ENCODE measurements at places on chromosomes 6 and 20.
A peak's percentile ranks its signal among the peaks of the same experiment; 100 is the strongest.

DNA sequence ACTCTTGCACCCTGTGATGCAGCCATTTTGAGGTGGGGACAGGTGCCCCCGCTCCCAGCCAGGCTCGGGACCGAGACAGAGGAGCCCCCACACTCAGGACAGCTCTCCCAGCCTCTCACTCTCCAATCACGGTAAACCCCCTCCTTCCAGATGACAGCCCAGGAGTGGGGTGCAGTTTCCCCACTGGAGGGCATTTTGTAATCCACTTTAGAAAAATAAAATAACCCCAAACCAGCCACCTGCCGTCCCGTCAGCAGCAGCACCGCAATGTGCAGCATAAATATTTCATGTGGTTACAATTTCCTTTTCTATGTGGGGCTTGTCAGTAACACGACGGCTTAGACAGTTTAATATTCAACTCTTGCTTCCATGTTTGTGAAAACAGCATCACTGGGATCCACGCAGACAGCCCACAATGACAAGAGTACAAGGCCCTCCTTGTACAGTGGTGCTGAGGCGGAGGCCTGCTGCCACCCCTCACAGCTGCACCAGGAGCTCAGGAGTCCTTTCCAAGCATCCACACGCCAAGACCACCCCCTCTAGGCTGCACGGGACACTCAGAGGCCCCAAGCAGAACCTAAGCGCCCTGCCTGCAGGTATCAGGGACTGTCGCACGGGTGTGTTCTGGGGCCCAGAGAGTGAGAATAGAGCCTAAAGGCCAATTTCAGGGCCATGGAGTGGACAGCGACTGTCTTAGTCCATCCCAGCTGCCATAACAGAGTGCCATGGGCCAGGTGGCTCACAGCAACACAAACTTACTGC, 116.7 kb downstream of the JPH2 start:
- H3K4me1 ChIP-seq = peaks cover 44% of the 10 kb centered on the region
- DNase-seq = peak; percentile 35

DNA sequence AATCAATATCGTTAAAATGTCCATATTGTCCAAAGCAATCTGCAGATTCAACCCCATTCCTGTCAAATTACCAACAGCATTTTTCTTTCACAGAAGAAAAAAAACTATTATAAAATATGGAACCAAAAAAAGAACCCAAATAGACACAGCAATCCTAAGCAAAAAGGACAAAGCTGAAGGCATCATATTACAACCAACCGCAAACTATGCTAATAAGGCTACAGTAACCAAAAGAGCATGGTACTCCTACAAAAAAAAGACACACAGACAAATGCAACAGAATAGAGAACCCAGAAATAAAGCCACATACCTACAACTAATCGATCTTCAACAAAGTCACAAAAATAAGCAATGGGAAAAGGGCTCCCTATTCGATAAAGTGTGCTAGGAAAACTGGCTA, 49.2 kb downstream of the RNGTT start:
- H3K27me3 ChIP-seq = no peaks in the 10 kb centered on the region
- peaks cover 56% of the 10 kb centered on the region for H3K4me1 ChIP-seq
- no peak for DNase-seq
- H3K27ac ChIP-seq = no peak overlapping the region
- H3K36me3 ChIP-seq = peaks cover 1% of the 10 kb centered on the region
- no peak overlapping the region for H3K4me3 ChIP-seq

DNA sequence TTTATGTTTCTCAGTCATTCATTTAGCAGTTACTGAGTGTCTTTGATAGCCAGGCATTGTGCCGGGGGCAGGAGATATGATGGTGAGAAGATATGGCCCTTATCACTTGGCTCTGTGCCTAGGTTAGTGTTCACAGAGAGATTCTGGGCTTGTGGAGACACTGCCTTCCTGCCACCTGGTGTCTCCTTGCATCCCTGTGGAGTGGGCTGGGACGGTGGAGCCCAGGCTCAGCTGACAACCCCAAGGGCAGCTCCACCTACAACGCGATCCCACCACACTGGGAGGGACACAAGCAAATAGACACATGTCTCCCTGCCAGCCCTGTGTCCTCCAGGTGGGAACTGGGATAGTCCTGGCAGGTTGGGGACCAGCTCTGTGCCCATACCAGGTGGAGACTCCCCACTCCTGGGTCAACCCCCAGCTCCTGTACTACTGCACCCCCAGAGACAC, 30.3 kb upstream of the VEGFA start:
- H3K4me1 ChIP-seq = peaks cover under 1% of the 10 kb centered on the region
- H3K36me3 ChIP-seq = peaks cover 2% of the 10 kb centered on the region
- no peak overlapping the region for H3K27ac ChIP-seq
- H3K4me3 ChIP-seq = no peak overlapping the region
- no peak for DNase-seq

DNA sequence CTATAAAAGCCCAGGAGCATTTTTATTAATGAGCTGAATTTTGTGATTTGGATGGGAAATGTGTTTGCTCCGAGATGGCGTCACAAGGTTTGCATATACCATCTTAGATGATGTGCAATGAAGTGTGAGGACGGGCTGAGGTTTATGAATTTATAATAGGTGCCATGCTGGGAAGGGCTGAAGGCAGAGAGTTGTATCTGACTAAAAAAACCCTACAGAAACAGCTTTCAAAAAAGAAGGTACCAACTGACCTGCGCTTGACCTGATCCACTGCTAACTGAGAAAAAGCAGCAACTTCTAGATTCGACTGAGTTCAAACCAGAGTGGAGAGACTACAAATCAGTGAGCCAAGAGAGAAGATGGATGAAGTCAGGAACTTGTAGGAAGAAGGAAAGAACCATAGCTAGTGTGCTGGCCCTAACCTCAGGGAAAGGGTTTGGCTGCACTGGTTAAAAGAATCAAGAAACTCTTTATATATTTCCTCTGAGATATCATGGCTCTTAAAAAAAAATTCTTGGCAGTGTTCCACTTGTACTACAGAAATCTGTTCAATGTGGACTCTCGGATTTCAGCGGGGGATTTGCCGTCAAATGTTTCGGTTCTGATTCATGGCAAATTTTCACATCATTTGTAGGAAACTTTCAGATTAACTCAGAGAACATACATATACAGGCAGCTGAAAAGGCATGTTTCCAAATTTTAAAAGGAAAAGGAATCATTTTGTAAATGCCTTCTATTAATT, 56.5 kb upstream of the HDGFL1 start:
- H3K36me3 ChIP-seq = no peaks in the 10 kb centered on the region
- no peaks in the 10 kb centered on the region for H3K27me3 ChIP-seq
- DNase-seq = no peak
- H3K4me1 ChIP-seq = no peaks in the 10 kb centered on the region
- no peak overlapping the region for H3K27ac ChIP-seq
- H3K4me3 ChIP-seq = no peak overlapping the region

GRCh38 chr6:81606965-81607381, 145.5 kb downstream of the TENT5A start:
- H3K27me3 ChIP-seq = no peaks in the 10 kb centered on the region
- H3K36me3 ChIP-seq = peaks cover 2% of the 10 kb centered on the region
- H3K4me1 ChIP-seq = no peaks in the 10 kb centered on the region
- H3K4me3 ChIP-seq = no peak overlapping the region
- H3K27ac ChIP-seq = no peak overlapping the region
- no peak for DNase-seq

GRCh38 chr6:148984531-148985056, 237.8 kb downstream of the UST start:
- no peak for DNase-seq
- no peaks in the 10 kb centered on the region for H3K27me3 ChIP-seq
- H3K36me3 ChIP-seq = peaks cover 4% of the 10 kb centered on the region
- H3K27ac ChIP-seq = no peak overlapping the region
- no peak overlapping the region for H3K4me3 ChIP-seq

DNA sequence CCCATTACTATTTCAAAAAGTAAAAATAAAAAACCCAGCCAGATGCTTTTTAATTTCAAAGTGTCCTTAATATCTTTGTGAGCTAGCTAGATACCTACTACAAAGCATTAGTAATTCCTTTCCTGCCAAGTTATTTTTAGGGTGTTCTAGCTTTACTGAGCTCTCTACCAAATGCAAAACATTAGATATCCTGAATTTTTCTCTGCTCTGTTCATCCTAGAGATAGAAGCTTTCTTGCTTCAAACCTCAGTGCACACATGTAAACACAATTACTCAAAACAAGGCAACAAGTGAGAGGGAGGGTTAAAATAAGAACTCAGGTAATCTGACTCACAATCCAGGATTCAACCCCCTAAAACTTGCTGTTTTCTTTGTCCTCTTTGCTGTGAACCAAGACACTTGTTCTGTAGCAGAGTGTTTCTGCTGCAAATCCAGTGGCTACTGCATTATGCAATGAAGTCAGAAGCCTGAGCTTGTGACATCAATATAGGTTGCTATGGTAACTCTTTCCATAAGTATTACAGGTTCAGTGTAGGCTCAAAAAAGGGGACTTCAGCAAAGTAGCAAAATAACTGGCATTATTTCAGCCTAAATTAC, 72.6 kb upstream of the STXBP5 start:
- H3K4me1 ChIP-seq = no peaks in the 10 kb centered on the region
- peaks cover 31% of the 10 kb centered on the region for H3K27me3 ChIP-seq
- no peak overlapping the region for H3K4me3 ChIP-seq
- H3K36me3 ChIP-seq = no peaks in the 10 kb centered on the region

GRCh38 chr20:1671891-1672669, 14.5 kb upstream of the SIRPG start:
- H3K4me3 ChIP-seq = peak overlapping the region; percentile 49
- H3K27ac ChIP-seq = peak overlapping the region; percentile 82
- DNase-seq = no peak
- H3K36me3 ChIP-seq = no peaks in the 10 kb centered on the region

DNA sequence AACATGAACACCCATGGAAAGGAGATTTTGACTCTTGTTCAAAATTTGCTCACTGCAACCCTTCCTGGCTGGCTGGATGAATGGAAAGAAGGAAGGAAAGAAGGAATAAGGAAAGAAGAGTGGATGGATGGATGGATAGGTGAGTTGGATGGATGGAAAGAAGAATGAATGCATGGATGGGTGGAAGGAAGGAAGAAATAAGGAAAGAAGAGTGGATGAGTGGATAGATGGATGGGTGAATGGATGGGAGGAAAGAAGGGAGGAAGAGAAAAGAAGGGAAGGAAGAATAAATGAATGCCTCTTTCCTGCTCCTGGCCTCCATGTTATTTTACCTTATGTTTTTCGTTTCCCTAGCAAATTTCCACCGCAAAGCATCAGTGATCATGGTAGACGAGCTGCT, 74.2 kb upstream of the RIN2 start:
- peaks cover 16% of the 10 kb centered on the region for H3K27me3 ChIP-seq
- DNase-seq = no peak

DNA sequence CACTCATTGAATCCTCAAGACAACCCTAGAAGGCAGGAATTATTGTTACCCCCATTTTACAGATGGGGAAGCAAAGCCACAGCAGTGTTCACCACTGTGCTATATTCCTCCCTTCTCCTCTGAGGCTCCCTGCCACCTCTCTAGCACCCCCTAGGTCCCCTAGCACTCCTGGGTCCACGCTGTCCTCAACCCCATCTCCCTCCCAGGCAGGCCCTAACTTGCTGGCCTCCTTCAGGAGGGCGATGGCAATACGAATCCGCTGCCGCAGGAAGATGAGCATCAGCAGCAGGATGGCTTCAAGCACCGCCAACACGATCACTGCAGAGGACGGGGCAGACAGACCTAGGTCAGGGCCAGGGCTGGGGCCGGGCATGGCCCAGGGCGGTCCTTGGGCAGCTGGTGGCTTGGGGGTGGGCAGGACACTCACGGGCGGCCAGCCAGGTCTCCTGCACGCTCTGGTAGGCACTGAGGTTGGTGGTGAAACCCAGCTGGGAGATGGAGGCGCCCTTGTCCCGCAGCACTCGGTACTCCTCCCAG, 7.8 kb upstream of the NEU1 start:
- no peaks in the 10 kb centered on the region for H3K27me3 ChIP-seq
- H3K4me3 ChIP-seq = no peak overlapping the region
- no peaks in the 10 kb centered on the region for H3K4me1 ChIP-seq
- no peak for DNase-seq
- peaks cover 1% of the 10 kb centered on the region for H3K36me3 ChIP-seq

DNA sequence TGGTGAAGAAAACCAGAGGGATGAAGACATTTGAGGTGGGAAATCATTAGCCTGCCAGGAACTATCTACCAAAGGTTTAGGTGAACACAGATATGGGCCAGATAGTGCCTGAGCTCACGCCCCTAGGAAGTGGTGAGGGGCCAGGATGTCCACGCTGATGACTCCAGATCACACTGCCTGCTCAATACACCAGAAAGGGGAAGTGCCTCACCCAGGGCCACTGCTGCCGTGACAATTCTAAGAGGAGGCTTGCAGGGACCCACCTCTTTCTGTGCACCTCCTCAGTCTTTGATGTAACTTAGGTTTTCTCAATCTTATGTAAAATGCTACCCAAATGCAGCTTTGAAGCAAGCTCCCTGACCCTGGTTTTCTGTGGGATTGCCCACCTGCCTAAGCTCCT, 5.4 kb upstream of the RAB44 start:
- H3K36me3 ChIP-seq = peaks cover 3% of the 10 kb centered on the region
- no peak overlapping the region for H3K4me3 ChIP-seq
- H3K27ac ChIP-seq = no peak overlapping the region
- H3K4me1 ChIP-seq = peaks cover 10% of the 10 kb centered on the region
- no peaks in the 10 kb centered on the region for H3K27me3 ChIP-seq

DNA sequence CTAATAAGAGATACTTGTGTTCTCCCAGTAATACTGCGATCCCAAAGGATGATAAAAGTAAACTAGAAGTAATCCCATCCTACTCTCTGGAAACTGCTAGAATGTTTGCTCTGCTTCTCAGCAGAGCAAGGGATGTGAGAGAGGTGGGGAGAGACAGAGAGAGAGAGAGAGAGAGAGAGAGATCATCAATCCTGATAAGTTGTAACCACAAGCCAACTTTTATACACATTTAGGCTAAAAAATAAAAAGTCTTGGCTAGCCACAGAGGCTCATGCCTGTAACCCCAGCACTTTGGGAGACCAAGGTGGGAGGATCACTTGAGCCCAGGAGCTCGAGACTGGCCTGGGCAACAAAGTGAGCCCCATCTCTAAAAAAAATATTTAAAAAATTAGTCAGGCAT, 16.0 kb upstream of the TRIM38 start:
- peak overlapping the region; percentile 9 for H3K27ac ChIP-seq
- H3K36me3 ChIP-seq = peaks cover 2% of the 10 kb centered on the region
- H3K4me3 ChIP-seq = no peak overlapping the region

DNA sequence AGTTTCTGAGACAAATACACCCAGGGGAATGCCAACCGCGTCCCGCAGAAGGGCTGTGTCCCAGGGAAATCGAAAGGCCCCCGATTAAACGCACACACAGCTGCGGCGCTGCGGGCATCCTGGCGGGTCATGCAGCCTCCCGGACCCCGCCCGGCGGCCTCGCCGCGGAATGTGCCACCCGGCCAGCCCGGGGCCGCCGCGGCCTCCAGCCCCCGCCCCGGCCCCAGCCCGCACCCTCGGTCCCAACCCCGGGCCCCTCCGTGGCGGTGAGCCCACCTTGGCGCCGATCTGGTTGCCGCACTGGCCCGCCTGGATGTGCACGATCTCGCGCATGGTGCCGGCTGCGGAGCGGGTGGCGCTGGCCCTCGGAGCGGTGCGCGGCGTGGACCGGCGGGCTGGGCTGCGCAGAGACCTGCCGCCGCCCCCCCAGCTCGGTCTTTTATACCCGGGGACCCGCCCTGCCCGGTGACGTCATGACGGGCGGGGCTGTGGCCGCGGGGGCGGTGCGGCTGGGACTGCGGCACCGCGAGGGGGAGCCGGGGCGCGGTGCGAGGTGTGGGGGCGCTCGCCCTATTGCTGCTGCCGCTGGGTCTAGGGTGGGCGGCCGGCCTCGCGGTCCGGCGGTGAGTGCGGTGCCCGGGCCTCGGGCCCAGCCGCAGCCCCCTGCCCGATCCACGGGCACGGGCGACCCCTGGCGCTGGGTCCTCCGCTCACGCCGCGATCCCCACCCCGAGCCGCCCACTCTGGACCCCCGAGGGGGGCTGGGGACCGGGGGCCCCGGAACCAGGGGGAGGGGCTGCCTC, at the start of gene TUBB2A:
TSS of gene TUBB2A (minus strand) at position 414 of the 803 bp plus-strand sequence. CDS start at position 333, 81 bp downstream.
- peaks cover 35% of the 10 kb centered on the region for H3K4me1 ChIP-seq
- H3K36me3 ChIP-seq = peaks cover 14% of the 10 kb centered on the region
- peak within 1 kb of the TSS; percentile 87 for H3K27ac ChIP-seq
- peak within 1 kb of the TSS; percentile 78 for H3K4me3 ChIP-seq
